ENCODE measurements at places on chromosomes 3 and 15.

GRCh38 chr3:170493712-170494182, 75.1 kb downstream of the CLDN11 start:
- no peak for DNase-seq
- H3K36me3 ChIP-seq: no peaks in the 10 kb centered on the region
- no peaks in the 10 kb centered on the region for H3K27me3 ChIP-seq
- no peak overlapping the region for H3K27ac ChIP-seq
- no peaks in the 10 kb centered on the region for H3K4me1 ChIP-seq

- no peak for DNase-seq
- no peaks in the 10 kb centered on the region for H3K27me3 ChIP-seq
- H3K27ac ChIP-seq: no peak overlapping the region
- no peaks in the 10 kb centered on the region for H3K36me3 ChIP-seq
- H3K4me3 ChIP-seq: no peak overlapping the region
These were observed 13.2 kb downstream of the KLHL18 start for GRCh38 chr3:47295976-47296375.

DNA sequence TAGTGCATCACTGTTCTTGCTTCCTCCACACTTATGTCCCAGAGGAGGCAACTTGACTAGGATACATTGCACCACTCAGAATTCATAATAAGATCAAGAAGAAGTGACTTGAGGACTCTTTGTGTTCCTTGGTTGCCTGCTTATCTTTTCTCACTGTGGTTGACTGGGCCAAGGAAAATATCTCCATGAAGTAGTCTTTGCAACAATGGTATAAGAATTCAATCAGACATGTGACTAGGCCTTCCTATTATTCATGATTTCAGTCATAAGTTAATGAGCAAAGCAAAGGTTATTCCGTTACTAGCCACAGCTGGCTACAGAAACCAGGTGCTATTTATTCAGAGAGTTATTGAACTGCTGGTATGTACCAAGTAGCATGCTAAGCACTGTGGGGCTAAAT, 359.3 kb downstream of the RORA start:
- H3K27me3 ChIP-seq: no peaks in the 10 kb centered on the region
- no peak overlapping the region for H3K27ac ChIP-seq
- no peak for DNase-seq
- no peaks in the 10 kb centered on the region for H3K36me3 ChIP-seq
- no peaks in the 10 kb centered on the region for H3K4me1 ChIP-seq

DNA sequence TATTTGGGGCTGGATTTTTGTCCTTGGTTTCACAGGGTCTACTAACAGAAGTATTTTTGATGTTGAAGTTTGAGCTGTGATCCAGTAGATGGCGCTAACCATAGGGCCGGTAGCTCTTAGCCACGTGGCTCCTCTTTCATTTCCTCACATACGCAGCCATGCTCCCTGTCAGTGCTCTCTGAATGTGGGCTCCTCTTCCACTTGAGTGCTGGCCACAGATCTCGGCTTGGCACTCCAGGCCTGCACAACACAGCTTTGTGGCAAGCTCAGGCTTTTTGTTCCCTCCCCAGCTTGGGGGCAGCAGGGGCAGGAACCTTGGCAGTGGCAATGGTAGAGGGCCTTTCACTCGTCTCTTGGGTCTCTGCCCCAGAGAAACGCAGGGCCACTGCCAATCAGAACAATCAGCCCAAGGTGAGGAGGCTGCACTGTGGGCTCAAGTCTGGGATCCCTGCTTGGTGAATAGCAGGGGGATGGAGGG, 18.6 kb upstream of the DNAAF4 start:
- H3K27me3 ChIP-seq: no peaks in the 10 kb centered on the region
- H3K27ac ChIP-seq: no peak overlapping the region
- no peak for DNase-seq
- no peaks in the 10 kb centered on the region for H3K36me3 ChIP-seq
- no peak overlapping the region for H3K4me3 ChIP-seq

DNA sequence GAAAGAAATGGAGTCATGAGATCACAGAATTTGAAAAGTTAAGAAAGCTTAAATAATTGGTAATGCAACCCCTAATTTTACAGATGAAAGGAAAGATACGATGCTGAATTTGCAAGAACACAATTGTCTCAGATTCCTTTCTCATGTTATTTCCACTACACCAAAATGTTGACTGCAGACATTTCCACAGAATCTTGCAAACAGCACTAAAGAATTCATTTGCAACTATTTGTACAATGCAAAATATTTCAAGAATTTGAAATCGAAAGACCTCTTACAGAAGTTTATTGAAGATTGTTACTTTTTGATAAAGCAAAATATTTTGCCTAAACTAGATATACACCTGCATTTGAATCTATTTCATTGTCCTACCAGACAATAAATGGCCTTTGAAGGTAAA, 194.1 kb upstream of the KCNMB2 start:
- no peak overlapping the region for H3K27ac ChIP-seq
- H3K4me1 ChIP-seq: no peaks in the 10 kb centered on the region
- DNase-seq: no peak
- H3K36me3 ChIP-seq: no peaks in the 10 kb centered on the region
- no peak overlapping the region for H3K4me3 ChIP-seq
- no peaks in the 10 kb centered on the region for H3K27me3 ChIP-seq
